ENCODE measurements at places on chromosomes 6 and 20.

DNA sequence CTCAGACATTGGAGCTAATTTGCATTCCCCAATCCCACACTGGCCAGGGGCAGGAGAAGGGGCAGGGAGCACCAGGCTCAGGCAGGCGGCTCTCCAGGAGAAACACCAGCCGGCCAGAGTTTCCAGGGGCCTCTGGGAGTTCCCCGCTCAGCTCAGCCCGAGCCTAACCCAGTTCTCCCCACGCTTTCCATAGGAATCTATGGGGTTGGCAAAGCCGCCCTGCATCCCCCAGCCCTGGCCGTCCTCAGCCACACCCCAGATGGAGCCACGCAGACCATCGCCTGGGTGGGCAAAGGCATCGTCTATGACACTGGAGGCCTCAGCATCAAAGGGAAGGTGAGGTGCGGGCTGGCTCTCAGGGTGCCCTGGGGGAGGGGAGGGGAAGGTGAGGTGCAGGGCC, 8.2 kb downstream of the NPEPL1 start:
- DNase-seq = no peak

- no peak for DNase-seq
Observed at GRCh38 chr6:163585932-163586437, 171.5 kb downstream of the QKI start.

- DNase-seq = no peak
Observed at GRCh38 chr6:42012501-42013133, 37.7 kb upstream of the TAF8 start.

GRCh38 chr6:56370127-56370540, 122.8 kb upstream of the COL21A1 start:
- no peak for DNase-seq

GRCh38 chr6:166987930-166988329, 11.3 kb upstream of the CEP43 start:
- no peak for DNase-seq

DNA sequence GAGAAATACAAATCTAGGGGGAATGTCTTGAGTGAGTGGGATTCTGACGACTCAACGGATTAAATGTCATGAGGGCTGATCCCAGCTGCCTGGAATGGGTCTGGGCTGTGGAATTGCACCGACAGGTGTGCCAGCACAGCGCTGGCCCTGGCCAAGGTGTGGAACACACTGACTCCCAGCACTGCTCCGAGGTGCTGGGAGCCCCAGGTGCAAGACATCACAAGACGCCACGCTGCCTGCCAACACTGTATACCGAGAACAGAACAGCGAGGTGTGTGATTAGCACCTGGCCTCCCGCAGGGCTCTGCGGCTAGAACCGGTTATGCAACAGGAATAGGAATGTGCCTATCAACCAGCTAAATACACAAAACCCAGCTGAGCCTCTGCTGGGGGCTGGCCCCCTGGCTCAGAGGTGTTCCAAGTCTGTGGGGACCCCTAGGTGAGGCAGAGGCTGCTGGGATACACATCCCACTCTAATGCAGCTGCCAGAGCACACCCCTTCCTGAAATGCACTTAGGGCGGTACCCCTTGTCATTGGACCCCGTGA, 24.8 kb upstream of the APMAP start:
- no peak for DNase-seq

- DNase-seq = no peak
Observed at GRCh38 chr20:825710-826421, 7.6 kb upstream of the FAM110A start.

GRCh38 chr6:42184475-42184874, 10.3 kb downstream of the GUCA1B start:
- DNase-seq = no peak

DNA sequence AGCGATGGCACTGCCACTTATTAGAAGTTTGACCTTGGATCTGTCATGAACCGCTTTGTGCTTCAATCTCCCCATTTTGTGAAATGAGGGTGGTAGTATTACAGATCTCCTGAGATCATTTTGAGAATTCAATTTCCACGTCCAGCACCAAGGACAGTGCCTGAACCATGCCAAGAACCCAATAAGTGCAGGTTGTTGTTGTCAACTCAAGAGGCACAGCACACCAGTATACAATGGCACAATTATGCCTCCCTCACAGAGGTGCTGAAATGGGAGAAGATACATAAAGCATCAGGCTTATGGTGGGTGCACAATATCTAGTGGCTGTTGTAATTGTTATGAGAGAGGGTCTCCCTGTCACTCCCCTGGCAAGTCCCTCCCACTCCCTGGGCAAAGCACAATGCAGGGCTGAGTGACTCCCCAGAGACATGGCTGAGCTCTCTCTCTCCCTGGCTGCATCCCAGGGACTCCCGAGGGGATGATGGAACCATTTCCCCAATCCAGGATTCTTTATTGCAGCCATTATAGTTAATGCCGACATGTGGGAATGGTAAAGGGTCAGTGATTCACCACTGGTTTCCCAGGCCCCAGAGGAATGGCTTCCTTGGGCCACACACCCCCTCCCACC, 78.7 kb downstream of the CDH22 start:
- no peak for DNase-seq

GRCh38 chr6:116431964-116432595, 29.1 kb upstream of the CALHM6 start:
- DNase-seq = no peak

DNA sequence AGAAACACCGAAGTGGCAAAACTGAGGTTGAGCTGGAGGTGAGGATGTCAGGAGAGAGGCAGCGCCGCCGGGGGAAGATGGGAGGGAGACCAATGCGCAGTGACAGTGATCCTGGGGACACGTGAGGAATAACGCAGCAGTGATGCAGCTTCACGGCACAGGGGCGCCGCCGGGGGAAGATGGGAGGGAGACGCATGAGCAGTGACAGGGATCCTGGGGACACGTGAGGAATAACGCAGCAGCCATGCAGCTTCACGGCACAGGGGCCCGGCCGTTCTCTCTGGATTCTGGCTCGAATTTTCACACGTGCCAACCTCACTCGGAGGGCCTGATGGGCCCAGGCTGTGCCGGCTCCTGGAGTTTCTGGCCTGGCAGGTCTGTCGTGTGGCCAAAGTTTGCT, 94.7 kb downstream of the SMOC2 start:
- DNase-seq = no peak

GRCh38 chr6:5662797-5663196, 343.9 kb downstream of the NRN1 start:
- no peak for DNase-seq
